ENCODE measurements at places on chromosomes 11 and 22.

GRCh38 chr11:34731603-34732002, 110.7 kb downstream of the EHF start:
- no peak for DNase-seq

DNA sequence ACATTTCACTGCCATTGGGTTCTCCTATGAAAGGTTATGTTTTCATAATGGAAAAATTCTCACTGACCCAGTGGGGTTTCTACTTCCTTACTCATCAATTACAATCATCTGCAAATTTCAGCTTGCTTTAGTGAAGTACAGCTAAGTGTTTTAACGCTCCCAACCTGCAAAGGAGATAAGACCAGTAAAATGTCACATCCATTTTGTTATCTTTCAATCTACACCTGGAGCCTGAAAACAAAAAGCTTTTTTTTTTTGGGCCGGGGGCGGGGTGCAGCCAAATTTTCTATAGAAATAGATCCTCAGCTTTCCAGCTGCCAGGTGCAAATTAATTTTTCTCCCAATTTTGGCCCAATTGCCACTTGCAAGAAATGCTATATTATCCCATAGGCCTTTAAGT, 40.6 kb downstream of the CADM1 start:
- DNase-seq: no peak

DNA sequence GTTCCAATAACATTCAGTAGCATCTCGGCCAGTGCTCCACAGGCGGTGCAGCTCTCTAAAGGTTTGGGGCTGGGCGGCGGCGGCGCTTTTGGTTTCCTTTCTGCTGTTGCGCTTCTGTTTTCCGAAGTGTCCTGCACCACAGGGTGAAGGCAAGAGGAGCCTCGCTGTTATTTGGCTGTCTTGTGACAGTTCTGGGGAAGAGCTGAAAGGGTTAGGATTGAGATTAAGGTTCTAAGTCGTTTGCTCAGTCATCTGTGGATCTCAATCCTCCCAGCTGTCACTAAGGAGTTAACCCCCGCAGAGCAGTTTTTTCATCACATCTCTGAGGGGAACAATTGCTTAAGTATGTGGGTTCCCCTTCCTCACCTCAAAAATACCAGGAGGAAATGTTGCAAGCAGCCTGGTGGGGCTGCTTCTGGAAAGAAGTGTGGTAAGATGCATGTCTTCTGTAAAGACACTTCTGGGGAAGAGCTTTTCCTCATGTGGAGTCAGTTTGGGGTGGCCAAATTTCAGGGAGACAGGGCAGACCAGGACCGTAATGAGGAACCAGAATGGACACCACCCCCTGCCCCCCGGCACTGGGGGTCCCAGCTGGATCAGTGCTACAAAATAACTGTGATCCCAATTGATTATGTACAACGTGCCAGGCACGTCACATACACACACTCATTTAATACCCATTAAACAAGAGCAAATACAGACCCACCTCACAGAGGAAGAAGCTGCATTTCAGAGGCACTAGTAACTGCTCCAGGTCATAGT, 14.2 kb downstream of the TMEM121B start:
- no peak for DNase-seq

- no peak for DNase-seq
Observed at GRCh38 chr22:47449508-47450270, 687.2 kb downstream of the TBC1D22A start.

DNA sequence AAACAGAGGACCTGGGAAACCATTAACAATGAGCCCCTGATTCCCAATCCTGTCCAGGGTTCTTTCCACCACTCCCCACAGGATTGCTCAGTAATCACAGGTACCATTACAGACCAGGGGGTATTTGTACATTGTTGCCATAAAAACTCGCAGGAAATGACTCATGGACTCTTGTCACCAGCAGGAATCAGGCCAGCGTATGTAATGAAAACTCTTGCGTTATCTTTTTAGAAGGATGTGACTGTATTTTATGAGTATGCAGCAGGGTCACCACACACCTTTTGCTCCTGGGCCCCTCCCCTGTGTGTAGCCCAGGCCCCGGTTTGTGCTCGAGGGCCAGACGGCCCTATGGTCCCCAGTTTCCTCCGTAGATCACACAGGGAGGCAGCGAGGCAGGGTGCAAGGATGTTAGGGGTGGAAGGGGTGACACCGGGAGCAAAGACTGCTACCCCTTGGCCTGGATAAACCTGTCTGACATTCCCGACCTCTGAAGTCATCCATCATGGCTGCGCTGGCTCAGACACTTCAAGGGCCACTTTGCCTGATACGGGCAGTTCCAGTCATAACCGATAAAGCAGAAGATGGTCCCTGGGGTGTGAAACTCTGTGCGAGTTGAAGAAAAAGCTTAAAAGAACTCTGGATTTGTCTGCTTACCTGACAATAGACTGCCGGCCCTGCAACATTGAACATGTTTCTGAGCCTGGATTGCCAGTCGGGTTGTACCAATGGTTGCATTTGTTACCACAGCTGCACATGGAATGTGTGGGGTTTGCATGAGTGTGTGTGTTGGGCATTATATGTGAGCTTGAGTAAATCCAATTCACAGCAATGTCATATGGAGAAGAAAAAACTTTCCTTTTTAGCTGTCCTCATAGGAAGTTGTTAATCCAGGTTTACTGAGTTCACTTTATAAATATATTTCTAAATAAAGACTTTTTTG, 56.9 kb downstream of the MICAL2 start:
- no peak for DNase-seq

DNA sequence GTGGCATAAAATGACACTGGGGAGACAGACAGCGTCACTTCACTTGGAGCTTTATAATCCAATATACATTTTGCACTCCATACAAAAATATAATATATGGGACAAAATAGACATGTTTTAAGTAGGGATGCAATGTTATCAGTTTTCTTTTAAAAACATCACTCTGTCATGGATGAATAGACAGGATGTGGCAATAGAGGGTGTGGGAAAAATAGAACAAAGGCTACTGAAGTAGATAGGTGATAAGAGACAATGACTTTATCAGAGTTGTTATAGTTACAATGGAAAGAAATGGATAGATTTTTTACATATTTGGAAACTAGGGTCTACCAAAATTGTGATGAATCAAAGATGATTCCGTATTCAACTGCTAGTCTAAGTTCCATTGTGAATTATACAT, 13.1 kb upstream of the NOX4 start:
- no peak for DNase-seq

- peak; percentile 58 for DNase-seq
Observed at GRCh38 chr11:1335811-1336761, 26.7 kb upstream of the TOLLIP start.

DNA sequence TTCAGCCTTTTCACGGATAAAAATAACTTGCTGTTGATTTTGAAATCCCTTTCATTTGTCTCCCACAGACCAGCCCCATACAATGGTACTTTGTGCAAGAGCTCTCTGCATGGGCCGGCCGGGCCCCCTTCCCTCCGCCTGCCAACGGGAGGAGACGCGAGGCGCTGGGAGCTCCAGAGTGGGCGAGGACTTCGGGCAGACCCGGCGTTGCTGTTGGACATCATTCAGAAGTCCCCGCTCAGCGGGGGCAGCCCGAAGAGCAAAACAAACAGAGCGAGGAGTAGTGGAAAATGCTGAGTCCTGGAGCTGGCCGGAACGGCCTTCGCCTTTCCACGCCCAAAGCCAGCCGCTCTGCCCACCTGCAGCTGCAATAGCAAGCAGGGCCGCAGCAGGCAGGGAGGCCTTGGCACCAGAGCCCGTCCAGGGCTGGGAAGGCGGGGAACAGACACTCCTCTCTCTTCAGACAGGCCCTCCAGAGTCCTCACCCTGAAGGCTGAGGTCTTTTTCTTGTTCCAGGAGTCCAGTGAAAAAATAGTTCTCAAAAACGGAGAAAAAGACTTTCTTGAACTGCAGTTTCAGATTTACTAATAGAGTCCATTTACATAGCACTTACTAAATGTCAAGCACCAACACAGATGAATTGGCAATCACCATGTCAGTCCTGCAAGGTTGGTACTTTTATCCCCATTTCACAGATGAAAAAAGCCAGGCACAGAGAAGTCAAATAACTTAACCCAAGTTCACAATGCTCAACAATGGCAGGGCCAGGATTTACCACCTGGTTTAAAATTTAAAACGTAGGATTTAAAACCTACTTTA, 135.5 kb downstream of the ETS1 start:
- no peak for DNase-seq

DNA sequence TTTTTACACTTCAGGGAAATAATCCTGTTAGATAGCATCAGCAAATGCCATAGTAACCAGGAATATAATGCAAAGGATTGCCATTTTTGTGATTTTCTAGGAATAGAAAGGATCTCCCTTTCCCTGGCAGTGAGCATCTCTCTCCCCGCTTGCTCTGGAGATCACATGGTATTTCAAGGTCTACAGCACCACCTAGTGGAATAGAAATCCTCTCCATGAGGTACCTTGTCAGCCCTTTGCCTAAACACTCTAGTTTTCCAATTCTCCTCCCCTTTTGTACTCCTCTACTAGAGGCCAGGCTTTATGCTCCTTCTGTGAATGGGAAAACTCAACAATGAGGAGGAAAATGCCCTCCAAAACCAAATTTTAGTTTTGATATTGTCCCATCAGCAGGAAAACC, 78.4 kb downstream of the XRRA1 start:
- DNase-seq: no peak

GRCh38 chr11:65578667-65579066, 2.8 kb downstream of the EHBP1L1 start:
- DNase-seq: no peak

DNA sequence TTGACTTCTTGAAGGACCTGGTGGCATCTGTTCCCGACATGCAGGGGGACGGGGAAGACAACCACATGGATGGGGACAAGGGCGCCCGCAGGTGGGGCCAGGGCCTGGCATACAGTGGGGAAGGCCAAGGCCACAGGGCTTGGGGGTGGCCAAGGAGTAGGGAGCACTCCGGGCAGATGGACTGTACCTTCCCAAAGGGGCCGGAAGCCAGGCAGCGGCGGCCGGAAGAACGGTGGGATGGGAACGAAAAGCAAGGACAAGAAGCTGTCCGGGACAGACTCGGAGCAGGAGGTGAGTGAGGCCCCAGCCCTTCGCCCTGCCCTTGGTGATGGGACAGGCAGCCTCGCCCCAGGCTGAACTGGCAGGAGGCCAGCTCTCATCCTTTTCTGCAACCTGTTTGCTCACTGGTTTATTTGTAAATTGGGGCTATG, 1.2 kb downstream of the DRAP1 start:
- no peak for DNase-seq

- no peak for DNase-seq
Observed at GRCh38 chr11:103582351-103582909, 454.0 kb upstream of the DDI1 start.

DNA sequence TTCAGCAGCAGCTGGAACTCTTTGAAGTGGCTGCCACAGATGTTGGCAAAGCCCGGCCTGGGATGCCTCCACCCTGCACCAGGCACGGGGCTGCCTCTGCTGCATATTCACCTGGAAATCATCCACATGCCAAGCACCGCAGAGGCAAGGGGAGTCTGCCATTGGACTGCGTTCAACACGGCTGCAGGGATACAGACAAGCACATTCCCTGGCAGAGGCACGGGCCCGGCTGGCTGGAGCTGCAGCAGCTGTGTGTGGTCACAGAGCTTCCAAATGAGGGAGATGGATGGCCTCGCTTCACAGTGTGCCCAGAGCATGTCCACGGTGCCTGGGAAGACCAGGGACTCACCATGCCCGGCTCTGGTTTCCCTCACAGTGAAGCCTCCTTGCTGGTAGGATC, 1378.9 kb downstream of the TBC1D22A start:
- no peak for DNase-seq

DNA sequence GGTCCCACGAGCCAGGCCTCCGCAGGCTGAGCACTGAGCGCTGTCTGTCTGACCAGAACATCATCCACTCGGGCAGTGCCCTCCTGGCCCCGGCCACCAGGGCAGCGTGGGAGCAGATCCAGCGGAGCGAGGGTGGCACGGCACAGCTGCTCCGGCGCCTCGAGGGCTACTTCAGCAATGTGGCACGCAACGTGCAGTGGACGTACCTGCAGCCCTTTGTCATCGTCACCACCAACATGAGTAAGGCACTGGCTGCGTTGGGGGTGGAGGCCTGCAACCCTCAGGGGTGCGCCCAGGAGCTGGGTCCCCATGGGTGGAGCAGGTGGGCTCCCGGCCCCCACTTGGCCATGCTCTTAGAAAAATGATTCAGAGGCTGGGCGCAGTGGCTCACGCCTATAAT, 49.7 kb upstream of the PRODH start:
- no peak for DNase-seq

GRCh38 chr11:117868815-117869561, 7.5 kb downstream of the FXYD6 start:
- no peak for DNase-seq

- no peak for DNase-seq
Observed at GRCh38 chr11:33634291-33634834, 66.3 kb downstream of the C11orf91 start.

DNA sequence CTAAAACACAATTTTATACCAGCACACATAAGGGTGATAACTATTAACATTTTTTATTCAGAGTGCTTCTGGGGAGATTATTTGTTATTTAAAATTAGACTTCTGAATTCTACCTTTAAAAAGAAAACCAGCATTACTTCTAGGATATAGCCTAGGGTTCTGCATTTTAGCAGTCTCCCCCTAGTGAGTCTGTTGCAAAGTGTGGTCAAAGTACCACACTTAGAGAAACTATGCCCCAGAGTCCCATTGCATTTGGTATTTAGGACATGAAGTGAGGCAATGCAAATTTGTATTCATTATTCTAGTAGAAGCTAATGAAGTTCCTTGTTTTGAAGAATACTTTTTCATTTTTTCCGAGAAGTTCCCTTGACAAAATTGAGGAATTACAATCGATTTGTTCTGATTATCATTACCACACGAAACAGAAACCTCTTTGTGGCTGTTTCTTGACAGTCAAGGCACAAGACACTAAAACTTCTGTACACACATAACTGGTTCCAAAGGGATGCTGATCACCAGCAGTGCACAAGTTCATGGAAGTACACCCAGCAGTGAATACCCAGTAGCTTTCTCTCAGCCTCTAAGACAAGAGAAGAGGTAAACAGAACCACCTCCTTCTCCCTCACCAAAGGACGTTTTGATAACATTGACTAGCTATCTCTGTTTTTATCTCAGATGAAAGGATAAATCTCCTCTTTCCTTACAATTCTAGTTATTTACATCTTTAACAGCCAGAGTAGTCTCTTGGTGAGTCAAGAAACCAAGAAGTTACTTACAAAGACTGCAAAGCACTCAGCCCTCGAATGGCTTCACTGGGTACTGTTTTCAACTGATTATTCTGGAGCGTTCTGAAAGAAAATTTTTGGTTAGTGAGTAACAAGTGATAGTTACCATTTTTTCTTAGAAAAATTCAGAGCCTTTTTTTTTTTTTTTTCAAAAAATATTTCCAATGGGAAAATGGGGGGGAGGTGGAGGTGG, 27.6 kb upstream of the CCDC34 start:
- DNase-seq: no peak

- no peak for DNase-seq
Observed at GRCh38 chr11:19253153-19253745, 12.5 kb upstream of the E2F8 start.

GRCh38 chr11:46776878-46777277, 57.9 kb downstream of the F2 start:
- DNase-seq: no peak

GRCh38 chr11:117725048-117725734, 71.8 kb downstream of the DSCAML1 start:
- no peak for DNase-seq

Measured in activated CD4-positive, alpha-beta T cell treated with anti-CD3 and anti-CD28 coated beads for 4 hours (primary cell).